Panc1 (cell line): ENCODE measurements at places on chromosomes 1 and 21. TPM values are rescaled to one million over a fixed set of nuclear protein-coding genes. Genes with fewer than 3 reads are reported as not detected.
A peak's percentile ranks its signal among the peaks of the same experiment; 100 is the strongest.

GRCh38 chr1:152000964-152001630, 7.4 kb upstream of the S100A10 start:
- H3K4me3 ChIP-seq: no peak overlapping the region
- peak overlapping the region; percentile 89 for H3K27ac ChIP-seq
- no peaks in the 10 kb centered on the region for H3K36me3 ChIP-seq
- peaks cover 47% of the 10 kb centered on the region for H3K4me1 ChIP-seq
- H3K27me3 ChIP-seq: no peaks in the 10 kb centered on the region

The OR2M3 gene
- not detected for total RNA-seq

The CGN gene
- total RNA-seq: 10.2 TPM

DNA sequence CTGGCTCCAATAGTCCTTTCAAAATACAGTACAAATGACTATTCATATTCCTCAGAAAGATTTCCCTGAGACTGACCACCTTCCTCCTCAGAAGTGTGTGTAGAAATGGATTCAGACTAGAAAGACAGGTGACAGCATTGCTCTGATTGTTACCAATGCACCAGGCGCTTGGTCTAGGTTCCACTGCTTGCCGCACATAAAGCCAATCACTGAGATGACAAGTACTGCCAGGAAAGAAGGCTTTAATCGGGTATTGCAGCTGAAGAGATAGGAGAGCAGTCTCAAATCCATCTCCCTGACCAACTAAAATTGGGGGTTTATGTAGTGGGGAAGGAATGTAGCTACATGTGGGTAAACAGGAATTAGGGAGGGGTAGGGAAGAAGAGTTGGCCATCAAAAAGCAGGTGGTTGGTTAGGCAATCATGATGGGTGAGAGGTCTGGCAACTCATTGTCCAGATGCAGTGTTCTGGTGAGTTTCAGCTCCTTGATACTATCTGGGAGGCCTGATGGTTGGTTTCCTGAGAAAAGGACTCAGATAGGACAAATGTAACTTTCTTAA, 98.0 kb downstream of the KCNH1 start:
- H3K27me3 ChIP-seq: no peaks in the 10 kb centered on the region
- DNase-seq: no peak
- H3K4me3 ChIP-seq: no peak overlapping the region
- H3K36me3 ChIP-seq: no peaks in the 10 kb centered on the region
- no peak overlapping the region for H3K27ac ChIP-seq

DNA sequence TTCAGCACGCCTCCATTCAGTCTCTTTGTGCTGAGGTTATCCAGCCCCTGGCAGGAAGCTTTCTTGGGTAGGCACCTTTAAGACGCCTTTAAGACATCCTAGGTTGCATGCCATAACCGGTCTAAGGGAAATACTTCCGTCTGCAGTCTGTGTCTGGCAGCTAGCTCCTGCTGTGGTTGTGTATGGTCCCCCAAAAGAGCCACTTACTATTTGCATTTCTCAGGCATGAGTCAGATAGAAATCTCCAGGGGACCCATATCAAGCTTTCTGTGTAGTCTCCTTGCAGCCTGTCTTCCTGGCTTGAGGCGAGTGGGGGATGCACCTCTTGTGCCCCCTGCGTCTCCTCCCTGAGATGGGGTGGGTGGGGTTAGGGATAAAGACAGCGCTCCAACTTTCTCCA, 10.0 kb upstream of the RYR2 start:
- DNase-seq: no peak
- no peaks in the 10 kb centered on the region for H3K27me3 ChIP-seq
- H3K4me3 ChIP-seq: no peak overlapping the region
- no peaks in the 10 kb centered on the region for H3K36me3 ChIP-seq

The ABCG1 gene
- 0.80 TPM for total RNA-seq

DNA sequence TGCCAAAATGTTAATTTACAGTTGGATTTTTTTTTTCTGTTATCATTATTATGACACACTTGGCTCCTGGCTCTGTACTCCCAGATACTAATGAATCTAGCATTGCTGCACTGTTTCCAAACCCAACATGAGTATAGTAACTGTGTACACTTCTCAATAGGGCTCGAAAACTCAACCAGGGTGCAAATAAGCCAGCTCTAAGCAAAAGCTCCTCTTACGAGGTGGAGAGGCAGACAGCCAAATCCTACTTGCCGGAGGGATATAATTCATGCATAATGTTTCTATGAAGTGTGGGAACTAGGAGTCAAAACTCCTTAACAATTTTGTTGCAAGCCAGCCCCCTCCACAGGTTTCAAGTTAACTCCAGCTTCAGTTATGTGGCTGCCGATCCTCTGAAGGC, 510.4 kb upstream of the ZP4 start:
- H3K4me1 ChIP-seq: no peaks in the 10 kb centered on the region
- no peaks in the 10 kb centered on the region for H3K27me3 ChIP-seq
- DNase-seq: no peak
- H3K27ac ChIP-seq: no peak overlapping the region
- no peaks in the 10 kb centered on the region for H3K36me3 ChIP-seq

The CD34 gene
- total RNA-seq: 0.15 TPM

The C1QTNF12 gene
- 41.4 TPM for total RNA-seq

GRCh38 chr1:95176861-95177260, 57.1 kb upstream of the RWDD3 start:
- H3K4me1 ChIP-seq: no peaks in the 10 kb centered on the region
- no peak for DNase-seq
- H3K36me3 ChIP-seq: no peaks in the 10 kb centered on the region
- H3K27ac ChIP-seq: no peak overlapping the region
- H3K4me3 ChIP-seq: no peak overlapping the region

- no peaks in the 10 kb centered on the region for H3K27me3 ChIP-seq
- H3K36me3 ChIP-seq: no peaks in the 10 kb centered on the region
- DNase-seq: no peak
- no peak overlapping the region for H3K4me3 ChIP-seq
- no peaks in the 10 kb centered on the region for H3K4me1 ChIP-seq
Observed at GRCh38 chr1:48581270-48581669, 109.3 kb upstream of the SPATA6 start.

- H3K27me3 ChIP-seq: no peaks in the 10 kb centered on the region
- H3K4me1 ChIP-seq: no peaks in the 10 kb centered on the region
- DNase-seq: no peak
- no peak overlapping the region for H3K4me3 ChIP-seq
Observed at GRCh38 chr1:3405974-3406867, 48.2 kb upstream of the ARHGEF16 start.

DNA sequence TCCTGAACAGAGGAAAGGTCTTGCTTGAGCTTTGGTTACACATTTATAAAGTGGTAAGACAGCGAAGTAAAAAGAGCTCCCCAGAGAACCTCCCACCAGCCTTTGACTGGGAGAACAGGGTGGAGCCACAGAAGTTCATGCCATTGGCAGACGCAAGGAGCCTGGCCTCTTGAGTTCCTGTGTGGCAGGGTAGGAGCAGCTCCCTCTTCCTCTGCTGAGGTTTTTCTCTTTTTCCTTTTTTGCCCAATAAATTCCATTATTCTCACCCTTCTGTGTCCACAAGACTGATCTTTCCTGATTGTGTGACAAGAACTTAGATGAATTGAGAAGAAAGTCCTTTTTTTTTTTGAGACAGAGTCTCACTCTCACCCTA, 4.3 kb downstream of the THEM4 start:
- no peaks in the 10 kb centered on the region for H3K27me3 ChIP-seq
- no peak overlapping the region for H3K27ac ChIP-seq
- H3K4me3 ChIP-seq: no peak overlapping the region
- no peak for DNase-seq

The ITLN1 gene
- total RNA-seq: not detected

The REN gene
- total RNA-seq: not detected

- H3K4me1 ChIP-seq: peaks cover 43% of the 10 kb centered on the region
- no peaks in the 10 kb centered on the region for H3K36me3 ChIP-seq
- H3K27me3 ChIP-seq: no peaks in the 10 kb centered on the region
- H3K4me3 ChIP-seq: no peak overlapping the region
Observed at GRCh38 chr1:202105571-202106339, 17.0 kb upstream of the GPR37L1 start.

GRCh38 chr1:162151900-162152829, 82.7 kb downstream of the NOS1AP start:
- H3K4me3 ChIP-seq: no peak overlapping the region
- H3K27me3 ChIP-seq: no peaks in the 10 kb centered on the region
- no peaks in the 10 kb centered on the region for H3K36me3 ChIP-seq
- H3K4me1 ChIP-seq: peaks cover 58% of the 10 kb centered on the region

The C1QA gene
- total RNA-seq: 0.41 TPM

DNA sequence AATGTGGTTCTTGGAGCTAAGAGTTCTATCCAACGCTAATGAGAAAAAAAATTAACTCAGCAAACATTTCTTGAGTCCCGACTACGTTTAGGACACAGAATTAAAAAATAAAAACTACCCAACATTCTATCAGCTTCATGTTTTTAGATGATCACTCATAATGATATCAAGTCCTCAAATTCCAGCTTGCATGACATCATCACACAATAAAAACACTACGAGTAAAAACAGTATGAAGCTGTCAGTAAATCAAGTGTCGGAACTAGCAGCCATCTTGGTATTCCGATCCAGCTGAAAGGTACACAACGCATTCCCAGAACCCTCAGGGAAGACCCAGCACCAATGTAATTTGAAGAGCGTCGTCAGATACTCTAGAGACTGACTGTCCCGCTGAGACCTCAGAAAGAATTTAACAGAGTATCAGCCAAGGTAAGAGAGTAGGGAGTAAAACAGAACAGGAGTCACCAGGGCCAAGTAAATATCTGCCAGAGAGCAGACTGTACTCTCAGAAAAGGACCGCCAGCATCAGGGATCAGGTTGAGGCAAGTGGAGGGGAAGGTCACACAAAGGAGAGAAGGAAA, 57.0 kb downstream of the NRIP1 start:
- H3K27me3 ChIP-seq: no peaks in the 10 kb centered on the region
- no peak overlapping the region for H3K4me3 ChIP-seq
- peaks cover 5% of the 10 kb centered on the region; the same call in 1 of the 2 replicates for H3K4me1 ChIP-seq
- DNase-seq: no peak

The SHISA4 gene
- total RNA-seq: 38.2 TPM

GRCh38 chr1:168529518-168529917, 14.3 kb downstream of the XCL2 start:
- DNase-seq: no peak
- H3K36me3 ChIP-seq: no peaks in the 10 kb centered on the region
- no peak overlapping the region for H3K4me3 ChIP-seq
- no peaks in the 10 kb centered on the region for H3K4me1 ChIP-seq
- H3K27me3 ChIP-seq: no peaks in the 10 kb centered on the region

GRCh38 chr1:169692756-169693460, 18.5 kb downstream of the SELL start:
- no peaks in the 10 kb centered on the region for H3K27me3 ChIP-seq
- H3K27ac ChIP-seq: no peak overlapping the region
- no peaks in the 10 kb centered on the region for H3K4me1 ChIP-seq
- no peak overlapping the region for H3K4me3 ChIP-seq

The AMIGO1 gene
- 0.64 TPM for total RNA-seq

DNA sequence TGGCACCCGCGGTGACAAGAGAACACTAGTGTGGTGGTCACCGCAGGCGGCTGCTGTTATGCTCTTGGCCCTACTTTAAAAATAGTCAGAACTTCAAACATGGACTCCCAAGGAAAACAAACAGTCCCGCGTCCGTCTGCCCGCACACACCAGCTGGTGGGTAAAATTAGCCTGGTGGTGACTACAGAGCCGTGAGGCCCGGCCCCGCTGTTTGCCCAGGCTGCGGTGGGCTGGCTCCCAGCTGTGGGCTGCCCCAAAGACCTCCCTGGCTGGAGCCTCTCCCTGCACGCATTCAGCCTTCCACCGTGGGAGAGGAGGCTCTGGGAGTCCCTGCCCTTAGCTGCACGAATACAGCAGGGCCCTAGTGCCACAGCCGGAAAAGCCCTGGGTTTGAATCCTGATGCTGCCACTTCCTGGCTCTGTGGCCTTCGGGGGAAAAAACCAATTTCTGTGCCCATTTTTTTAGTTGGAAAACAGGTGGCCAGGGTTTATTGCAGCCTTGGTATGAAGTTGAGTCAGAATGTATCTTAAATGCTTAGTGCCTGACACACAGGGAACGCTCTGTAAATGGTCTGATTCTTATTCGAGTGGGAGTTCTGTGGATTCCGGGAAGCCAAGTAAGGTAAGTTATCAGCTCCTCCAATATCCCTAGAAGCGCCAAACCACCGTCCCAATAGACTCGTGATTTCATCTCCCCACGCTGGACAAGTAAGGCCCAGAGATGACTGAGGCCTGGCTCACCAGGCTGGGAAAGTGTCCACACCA, 58.2 kb downstream of the ALPL start:
- H3K4me1 ChIP-seq: no peaks in the 10 kb centered on the region; the same call in 1 of the 2 replicates
- no peak overlapping the region for H3K4me3 ChIP-seq
- H3K27ac ChIP-seq: no peak overlapping the region
- no peaks in the 10 kb centered on the region for H3K27me3 ChIP-seq

GRCh38 chr1:202645097-202645476, 65.2 kb downstream of the SYT2 start:
- H3K27ac ChIP-seq: no peak overlapping the region
- peaks cover 3% of the 10 kb centered on the region; the same call in 1 of the 2 replicates for H3K27me3 ChIP-seq
- DNase-seq: no peak
- 0 out of 2 replicates have a peak, but pooled peaks cover 7% of the 10 kb centered on the region for H3K4me1 ChIP-seq

- H3K4me3 ChIP-seq: no peak overlapping the region
- no peak for DNase-seq
- no peaks in the 10 kb centered on the region for H3K36me3 ChIP-seq
Observed at GRCh38 chr1:104991702-104992101, 1242.0 kb downstream of the AMY1C start.

DNA sequence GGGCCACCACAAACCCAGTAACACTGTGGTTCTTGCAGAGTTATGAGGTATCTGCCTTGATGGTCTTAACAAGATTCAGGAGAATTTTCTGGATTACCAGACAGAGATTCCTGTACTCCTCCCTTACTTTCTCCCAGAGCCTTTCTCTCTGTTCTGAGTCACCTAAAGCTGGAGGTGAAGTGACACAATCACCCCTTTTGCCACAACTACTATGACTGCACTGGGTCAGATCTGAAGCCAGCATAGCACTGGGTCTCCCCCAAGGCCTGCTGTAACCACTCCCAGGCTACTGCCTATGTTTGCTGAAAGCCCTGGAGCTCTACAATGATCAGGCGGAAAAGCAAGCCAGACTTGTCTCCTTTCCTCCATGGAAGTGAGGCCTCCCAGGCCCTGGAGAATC, 156.7 kb upstream of the NEGR1 start:
- no peak overlapping the region for H3K27ac ChIP-seq
- H3K4me1 ChIP-seq: no peaks in the 10 kb centered on the region
- H3K36me3 ChIP-seq: no peaks in the 10 kb centered on the region
- H3K4me3 ChIP-seq: no peak overlapping the region
- H3K27me3 ChIP-seq: no peaks in the 10 kb centered on the region
